ENCODE measurements at places on chromosomes 2 and 18.

- DNase-seq, result no peak
These were observed at the start of gene ARHGEF4 for GRCh38 chr2:130836501-130837174. Gene ARHGEF4, plus strand, starts transcription at chr2:130836914. Its CDS starts 40 bp downstream, at chr2:130836954.

DNA sequence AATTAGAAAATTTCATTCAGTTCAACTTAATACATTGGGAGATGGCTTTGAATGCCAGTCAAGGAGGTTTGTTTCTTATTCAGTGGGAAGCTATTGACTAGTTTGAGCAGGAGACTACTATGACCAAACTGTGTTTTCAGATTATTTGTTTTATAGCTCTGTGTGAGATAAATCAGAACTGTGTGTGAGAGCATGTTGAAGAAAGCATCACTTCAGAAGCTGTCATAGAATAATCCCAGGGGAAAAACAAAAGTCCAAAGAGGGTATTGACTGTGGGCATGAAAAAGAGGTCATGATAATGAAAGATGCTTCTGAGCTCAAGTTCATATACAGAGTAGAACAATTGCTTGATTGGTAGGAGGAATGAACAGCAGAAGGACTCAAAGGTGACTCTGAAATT is 160.6 kb downstream of the MAP2 start:
- no peak for DNase-seq

- no peak for DNase-seq
These were observed 73.0 kb upstream of the KCTD1 start for GRCh38 chr18:26621161-26622026.

DNA sequence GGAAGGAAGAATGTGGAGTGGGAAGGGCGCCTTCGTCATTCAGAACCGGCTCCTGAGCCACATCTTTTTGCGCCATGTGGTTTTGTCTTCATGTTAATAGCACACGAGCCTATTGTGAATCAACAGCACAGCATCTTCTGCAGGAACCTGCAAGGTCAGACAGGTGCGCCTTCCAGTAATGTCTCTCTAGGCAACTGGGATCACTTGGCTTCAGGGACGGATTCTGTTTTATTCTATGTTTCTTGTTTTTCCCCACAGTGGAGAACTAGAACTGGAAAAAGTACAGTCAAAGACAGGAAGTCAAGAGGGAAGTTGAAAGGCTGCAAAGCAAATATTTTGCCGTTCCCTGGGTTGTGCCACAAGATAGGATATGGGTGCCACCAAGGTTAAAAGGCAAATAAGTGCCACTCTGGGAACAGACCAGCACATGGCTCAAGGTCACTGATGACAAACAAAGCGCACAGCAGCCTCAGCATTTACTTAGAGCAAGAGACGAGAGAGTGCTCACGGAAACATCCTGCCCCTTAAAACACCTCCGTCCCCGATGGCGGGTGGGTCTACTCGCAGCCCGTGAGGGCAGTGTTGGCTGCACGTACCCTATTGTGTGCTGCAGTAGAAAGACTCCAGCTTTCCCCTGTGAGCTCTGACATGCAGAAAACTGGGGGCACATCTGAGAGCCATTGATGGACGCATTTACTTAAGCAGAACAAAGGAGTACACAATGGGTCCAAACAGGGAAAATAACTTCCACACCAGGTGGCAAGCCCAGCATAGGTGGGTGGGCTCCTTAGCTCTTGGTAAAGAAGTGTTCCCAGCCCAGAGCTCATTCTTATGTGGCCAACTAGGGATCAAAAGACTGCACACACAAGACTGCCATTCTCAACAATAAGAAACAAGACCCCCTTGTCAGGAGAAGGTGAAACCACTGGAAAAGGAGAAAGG is 107.2 kb upstream of the PARD3B start:
- DNase-seq, result no peak

DNA sequence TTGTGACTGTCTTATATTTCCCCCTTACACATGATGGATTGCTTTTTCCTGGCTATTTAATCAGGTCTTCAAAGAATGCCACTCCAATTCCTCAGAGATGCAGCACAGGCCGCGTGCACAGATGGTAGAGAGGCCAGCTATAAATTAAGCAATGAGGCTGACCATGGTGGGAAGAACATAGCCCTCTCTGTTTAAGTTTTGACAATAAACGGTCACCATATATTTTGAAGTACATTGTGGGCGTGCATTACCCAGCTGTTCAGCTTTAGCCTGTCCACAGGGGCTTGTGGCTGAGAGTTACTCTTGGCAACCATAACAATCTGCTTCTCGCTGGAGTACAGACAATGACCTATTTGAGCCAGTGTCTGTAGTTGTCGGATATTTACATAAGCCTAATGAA is 730.8 kb downstream of the DCC start:
- DNase-seq, result no peak

All from stimulated activated CD8-positive, alpha-beta memory T cell treated with anti-CD3 and anti-CD28 coated beads, Interleukin-7, amount 100 ng/mL, for 1 hour (primary cell).